ENCODE measurements at places on chromosomes 12 and 14.

DNA sequence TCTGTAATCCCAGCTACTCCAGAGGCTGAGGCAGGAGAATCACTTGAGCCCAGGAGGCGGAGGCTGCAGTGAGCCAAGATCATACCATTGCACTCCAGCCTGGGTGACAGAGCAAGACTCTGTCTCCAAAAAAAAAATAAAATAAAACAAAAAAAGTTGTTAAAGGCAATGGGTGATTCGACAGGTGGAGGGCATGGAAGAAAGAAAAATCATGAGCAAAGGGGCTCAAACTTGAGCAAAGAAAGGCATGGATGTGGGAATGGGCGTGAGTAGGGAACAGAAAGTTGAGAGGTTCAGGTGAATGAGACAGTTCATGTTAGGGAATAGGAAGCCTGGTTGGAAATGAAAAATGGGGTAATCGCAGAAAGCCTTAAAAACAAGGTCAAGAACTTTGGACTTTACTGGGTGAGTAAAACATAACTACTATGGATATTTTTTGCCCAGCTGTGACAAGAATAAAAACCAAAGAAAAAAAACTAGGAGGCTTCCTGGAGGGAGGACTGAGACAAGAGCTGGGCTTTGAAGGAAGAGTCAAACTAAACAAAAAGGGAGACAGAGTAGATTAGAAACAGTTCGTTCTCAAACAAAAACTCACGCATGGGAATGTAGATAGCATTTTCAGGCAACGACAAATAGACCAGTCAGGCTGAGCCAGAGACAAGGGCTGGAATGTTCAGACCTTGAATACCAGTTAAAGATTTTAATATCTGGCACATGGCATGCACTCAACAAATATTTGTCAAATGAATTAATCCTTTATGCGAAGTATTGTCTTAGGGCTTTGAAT, 18.8 kb downstream of the PYM1 start:
- no peak for DNase-seq

DNA sequence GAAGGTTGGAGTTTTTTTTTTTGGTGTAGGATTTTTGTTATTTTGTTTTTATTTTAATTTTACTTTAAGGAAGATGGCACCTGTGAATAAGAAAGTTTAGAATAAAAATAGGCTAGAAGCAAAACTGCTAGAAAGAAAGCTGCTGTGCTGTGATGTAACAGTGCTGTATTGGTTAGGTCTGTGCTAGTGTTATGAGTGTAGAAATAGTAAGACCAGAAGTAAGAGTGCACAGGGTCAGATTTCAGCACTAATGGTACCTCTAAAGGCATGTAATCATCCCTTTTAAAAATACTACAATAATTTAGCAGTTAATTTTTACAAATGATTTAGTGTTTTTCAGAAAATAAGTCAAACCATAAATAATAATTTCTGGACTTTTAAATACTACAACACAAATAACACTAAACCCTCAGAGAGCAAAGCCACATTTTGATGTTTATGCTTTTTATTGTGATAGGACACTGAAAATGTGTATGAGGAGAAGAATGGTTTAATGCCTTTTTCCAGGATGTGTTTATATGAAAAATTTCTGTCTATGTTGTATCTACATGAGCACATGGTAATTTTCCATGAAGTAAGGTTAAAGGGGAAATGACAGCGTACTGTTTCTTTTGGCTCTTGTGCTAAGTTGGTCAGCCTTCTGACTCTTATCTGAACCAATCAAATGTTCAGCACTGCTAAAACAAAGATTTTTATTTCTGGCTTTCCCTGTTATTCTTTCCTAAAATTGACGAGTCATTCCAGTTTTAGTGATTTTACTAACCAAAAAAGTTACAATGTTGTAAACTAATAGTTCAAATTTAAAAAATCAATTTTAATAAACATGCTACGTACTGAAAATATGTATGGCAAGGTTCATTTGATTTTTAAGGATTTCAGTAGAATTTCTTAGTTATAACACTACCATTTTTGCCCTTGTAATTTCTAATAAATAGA, 96.1 kb downstream of the PPHLN1 start:
- DNase-seq = no peak

DNA sequence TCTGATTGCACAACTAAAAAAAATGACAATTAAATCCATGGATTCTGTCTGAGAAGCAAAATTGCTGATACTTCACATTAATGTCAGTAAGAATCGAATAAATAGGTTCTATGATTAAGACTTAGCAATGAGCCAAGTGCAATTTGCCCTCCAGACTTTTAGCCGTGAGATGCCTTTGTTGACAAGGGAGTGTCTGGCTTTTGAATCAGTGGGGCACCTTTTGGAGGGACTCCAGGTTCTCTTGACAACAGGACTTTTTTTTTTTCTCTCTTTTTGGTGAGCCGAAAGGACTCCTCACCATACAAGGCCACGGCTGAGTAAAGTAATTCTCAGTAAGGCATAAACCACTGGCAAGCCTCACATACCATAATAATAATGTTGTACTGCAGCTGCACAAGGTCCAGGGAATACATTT, 4.7 kb upstream of the MDM1 start:
- no peak for DNase-seq

- DNase-seq = no peak
Observed at GRCh38 chr12:64072916-64073575, 149.1 kb downstream of the KICS2 start.

- DNase-seq = no peak
Observed at GRCh38 chr12:56261503-56262232, 3.5 kb upstream of the ANKRD52 start.

DNA sequence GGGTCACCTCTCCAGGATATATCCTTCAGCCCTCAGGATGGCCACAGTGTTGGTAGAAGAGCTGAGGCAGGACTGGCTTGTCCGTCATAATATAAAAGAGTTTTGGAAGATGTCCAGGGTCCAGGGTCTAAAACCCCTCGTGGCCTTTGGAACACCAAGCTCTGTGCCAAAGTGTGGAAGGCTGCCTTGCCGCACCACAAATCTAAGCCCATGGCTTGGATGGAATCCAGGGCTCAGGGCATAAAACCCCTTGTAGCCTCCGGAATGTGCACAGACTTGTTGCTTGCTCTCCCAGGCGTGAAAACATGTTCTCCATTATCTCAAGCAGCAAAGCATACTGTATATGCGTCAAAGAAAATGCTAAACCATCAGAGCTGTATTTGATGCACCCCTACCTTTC, 46.7 kb downstream of the TNFAIP2 start:
- DNase-seq = no peak

DNA sequence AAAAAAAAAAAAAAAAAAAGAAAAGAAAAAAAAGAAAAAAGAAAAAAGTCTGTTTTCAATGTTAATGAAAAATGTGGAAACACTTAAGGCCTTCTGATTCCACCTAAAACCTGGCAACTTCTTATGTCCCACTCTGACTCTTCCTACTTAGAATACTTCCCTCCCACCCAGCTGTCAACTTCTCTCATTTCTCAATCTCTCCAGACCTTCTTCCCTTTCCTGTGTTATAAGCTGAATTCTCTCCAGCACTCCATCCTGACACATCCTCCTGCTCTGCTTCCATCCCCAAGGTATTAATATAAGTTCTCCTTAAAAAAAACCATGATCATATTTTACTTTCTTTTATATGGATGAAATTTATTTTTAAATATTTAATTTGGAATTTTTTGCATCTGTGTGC, 20.3 kb upstream of the TMTC1 start:
- no peak for DNase-seq

DNA sequence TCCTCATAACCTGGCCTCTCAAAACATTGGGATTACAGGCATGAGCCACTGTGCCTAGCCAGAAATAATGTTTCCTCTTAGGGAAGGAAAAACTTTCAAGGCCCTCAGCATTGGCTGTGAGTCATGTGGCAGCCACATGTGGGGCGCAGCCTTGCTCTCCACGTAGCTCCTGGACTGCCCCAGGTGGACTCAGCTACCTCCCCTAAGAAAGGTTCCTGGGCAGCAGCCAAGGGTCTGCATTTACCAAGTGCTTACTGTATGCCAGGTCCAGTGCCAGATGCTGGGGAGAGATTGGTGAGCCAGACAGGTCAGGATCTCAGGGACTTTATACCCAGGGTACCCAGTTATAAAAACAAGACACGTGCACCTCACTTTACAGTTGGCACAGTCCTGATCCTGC, 3.7 kb upstream of the TRPV4 start:
- DNase-seq = no peak

DNA sequence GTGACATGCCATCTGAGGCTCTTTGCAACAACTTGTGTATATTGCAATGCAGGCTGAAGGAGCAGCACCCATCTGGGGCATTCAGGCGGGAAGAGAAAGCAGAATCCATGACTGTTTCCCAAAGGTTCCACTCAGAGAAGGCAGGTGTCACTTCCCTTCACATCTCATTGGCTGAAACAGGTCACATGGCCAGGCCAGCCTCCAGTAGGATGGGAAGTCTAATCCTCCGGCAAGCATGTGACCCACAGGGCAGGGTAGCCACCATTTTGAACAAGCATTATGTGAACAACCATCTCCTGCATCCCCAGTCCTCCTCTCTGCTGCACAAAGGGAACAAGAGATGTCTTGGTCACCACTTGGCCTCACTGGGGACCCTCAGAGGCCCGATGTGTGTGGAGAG, 70.6 kb downstream of the RIN3 start:
- DNase-seq = no peak

- no peak for DNase-seq
Observed at GRCh38 chr14:83960832-83961512, 1569.0 kb upstream of the FLRT2 start.

GRCh38 chr12:5518584-5519365, 86.9 kb downstream of the NTF3 start:
- no peak for DNase-seq

GRCh38 chr12:5592310-5592709, 160.4 kb downstream of the NTF3 start:
- no peak for DNase-seq

- DNase-seq = no peak
Observed at GRCh38 chr12:40716037-40716436, 23.8 kb downstream of the CNTN1 start.

- DNase-seq = no peak
Observed at GRCh38 chr12:115597157-115597712, 680.3 kb downstream of the MED13L start.

DNA sequence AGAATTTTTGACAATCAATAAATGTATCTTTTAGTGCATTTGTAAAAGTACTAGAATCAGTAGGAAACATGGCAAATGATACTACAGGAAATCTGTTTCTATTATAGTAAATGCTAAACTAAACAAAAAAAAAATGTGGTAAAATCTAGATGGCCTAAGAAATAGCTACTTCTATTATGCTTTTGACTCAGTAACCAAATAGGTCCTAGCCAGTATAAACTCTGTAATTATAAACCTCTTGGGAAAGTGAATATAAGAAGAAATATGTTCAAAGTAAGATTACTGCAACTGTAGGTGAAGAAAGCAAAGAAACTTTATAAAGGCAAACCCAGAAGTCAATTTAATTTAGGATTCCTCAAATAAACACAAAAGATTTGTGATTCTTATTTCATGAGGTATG, 581.2 kb downstream of the LRFN5 start:
- no peak for DNase-seq

- no peak for DNase-seq
Observed at GRCh38 chr14:81209167-81209836, 11.5 kb downstream of the GTF2A1 start.

DNA sequence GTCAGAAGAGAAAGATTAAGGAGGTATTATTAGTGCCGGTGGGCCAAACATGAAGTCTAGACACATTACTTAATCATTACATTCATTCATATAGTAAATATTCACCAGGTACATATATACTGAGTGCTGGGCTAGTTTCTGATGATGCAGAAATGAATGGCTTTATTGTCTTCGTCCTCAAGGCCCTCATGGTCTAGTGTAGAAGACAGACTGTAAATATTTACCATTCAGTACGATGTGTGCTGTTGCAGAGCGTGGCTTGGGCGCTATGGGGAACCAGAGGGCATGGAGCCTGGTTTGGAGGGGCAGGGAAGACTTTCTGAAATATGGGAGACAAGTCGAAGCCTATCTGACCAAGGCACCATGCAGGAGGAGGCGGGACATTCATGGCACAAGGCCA, 37.0 kb upstream of the TCL1B start:
- no peak for DNase-seq

DNA sequence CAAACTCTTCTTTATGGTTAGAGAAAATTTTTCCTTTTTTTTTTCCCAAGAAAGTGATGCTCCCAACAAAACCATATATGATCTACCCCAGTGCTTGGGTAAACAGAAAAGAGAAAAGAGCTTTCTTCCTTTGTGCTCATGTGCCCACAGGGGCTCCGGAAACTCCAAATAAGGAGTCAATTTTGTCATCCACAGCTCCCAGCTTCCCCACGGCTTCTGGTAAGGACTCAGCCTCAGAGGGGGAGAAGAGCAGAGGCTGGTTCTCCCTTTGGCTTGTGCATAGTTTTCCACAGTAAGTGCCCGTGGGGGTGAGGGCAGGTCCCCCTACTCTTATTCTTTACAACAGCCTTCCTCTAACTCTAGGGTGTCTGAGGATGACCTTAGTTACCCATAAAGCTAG, 13.3 kb upstream of the RGS6 start:
- DNase-seq = no peak

DNA sequence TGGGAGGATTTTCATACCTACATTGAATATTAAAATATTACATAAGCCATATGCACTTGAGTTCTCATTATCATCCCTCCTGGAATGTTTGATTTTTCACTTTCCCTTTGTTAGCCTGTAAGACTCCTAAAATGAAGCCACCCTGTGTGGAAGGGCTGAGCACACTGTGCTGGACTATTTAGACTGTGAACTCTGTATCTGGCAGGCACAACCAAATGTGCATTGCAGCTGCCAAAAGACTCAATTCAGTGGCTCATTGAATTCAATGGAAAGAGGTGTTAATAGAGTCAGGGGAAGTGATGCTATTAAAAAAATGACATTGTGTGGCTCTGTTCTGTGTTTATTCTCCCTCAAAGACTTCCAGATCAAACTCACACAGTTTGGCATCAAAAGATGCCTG, 111.1 kb downstream of the SMOC1 start:
- no peak for DNase-seq

- no peak for DNase-seq
Observed at GRCh38 chr14:105485739-105486162, 935 bp upstream of the CRIP1 start.

DNA sequence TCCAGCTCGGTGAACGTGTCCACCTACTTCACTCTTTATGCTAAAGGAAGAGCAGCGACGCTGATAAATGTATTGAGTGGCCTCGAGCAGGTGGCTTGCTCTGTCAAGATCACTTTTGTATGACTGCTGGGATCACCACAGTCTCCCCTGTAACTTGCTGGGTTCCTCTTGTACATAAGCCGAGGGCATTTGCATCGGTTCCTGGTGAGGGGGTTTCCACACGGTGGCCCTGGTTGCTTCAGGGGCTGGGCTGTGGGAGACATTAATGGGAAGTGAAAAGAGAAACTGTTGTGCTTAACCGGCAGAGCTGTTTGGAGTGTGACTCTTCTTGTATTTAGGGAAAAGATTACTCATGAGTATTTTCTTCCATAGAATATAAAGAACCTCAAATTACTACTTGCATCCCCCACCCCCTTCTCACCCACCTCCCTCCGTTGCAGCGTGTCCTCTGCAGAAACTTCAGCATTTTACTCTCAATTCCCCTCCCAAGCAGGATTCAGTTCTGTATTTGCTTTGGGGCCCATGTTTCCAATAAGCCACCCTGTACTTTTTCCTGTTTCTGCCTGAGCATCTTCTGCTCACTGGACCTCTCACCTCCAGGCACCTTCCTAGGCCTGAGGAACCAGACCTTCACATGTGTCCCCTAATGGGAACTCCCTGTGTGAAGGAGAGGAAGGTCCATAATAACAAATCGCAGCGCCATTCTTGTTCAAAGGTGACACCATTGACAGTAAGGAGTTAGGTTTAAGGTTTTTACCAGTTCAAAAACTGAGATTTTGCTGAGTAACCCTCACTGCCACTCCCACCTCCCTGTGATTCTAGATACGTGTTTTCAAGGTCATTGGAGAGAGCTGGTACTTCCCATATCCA, 187.0 kb downstream of the ETV6 start:
- no peak for DNase-seq
